ENCODE measurements at places on chromosomes 12 and 14.

DNA sequence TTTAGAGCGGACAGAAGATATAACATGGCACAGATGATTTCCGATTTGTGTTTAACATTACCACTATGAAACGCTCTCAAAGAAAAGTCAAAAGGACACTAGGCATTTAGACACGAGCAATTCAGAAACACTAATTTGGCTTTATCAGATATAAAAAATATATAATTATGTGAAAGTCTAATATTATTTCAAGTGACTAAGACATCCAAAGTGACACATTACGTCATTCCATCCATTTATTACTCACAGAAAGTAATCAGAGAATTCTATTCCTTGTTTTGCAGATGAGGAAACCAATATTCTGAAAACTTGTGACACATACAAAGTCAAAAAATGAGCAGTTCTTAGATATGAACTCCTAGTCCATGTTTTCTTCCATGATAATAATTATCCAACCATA lies 250.8 kb upstream of the USP15 start:
- no peak for DNase-seq

GRCh38 chr14:64363265-64363846 lies 24.8 kb upstream of the MTHFD1 start:
- DNase-seq, result no peak

- no peak for DNase-seq
Observed at GRCh38 chr12:4068981-4069669, 195.9 kb upstream of the PARP11 start.

- no peak for DNase-seq
Observed at GRCh38 chr14:106343626-106344025, 817.2 kb downstream of the TMEM121 start.

DNA sequence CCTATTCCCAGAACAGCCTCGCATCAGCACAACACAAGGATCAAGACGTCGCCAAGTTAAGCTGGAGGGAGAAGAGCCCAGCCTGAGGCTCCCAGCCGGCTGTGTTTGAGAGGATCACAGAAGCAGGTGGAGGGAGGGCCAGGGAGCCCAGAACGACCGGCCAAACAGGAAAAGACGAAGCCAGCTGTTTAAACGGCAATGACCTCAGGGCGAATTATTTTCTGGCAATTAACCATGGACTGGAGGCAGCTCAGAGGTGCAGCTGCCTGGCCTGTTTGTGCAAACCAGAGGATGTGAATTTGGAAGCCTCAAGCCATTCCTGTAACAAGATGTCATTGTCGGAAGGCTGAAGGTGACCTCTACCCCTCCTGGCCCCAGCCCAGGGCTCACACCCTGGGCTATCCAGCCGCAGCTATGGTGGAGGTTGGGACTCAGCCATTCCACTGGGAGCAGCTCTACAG lies 175.8 kb upstream of the PRMT8 start:
- DNase-seq, result no peak

DNA sequence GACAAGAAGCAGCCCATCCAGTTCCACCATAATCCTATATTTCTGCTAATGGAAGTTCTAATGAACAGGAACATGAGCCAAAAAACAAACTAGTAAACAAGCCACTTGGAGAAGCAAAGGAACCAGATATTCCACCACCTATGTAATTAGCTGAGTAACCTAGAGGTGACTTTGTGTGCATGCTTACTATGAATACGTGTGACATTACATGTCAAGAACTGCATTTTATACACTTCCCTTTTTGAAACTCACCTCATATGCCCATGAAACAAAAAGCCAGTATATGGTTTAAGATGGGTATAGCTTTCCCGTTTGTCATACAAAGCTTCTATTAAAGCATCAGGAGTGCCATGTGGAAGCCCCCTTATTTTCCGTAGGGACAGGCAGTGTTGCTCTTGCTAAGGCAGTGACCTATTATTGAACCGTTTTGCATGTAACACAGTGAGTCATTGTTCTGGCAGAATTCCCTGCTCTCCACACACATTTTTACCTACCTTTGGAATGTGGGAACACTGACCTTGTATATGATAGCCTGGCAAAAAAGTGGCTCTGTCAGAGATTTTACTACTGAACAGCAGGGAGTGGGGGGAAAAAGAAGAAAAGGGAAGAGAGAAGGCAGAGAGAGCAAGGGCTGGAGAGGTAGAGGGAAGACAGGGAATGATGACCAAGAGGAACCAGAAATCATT lies 34.8 kb upstream of the FRMD6 start:
- DNase-seq, result peak; percentile 26

GRCh38 chr12:66482351-66483203 lies 180.3 kb downstream of the HELB start:
- DNase-seq, result no peak

- DNase-seq, result no peak
Observed at GRCh38 chr12:68094195-68094594, 65.3 kb downstream of the IFNG start.

- no peak for DNase-seq
Observed at GRCh38 chr12:1800401-1801302, 19.7 kb upstream of the LRTM2 start.

DNA sequence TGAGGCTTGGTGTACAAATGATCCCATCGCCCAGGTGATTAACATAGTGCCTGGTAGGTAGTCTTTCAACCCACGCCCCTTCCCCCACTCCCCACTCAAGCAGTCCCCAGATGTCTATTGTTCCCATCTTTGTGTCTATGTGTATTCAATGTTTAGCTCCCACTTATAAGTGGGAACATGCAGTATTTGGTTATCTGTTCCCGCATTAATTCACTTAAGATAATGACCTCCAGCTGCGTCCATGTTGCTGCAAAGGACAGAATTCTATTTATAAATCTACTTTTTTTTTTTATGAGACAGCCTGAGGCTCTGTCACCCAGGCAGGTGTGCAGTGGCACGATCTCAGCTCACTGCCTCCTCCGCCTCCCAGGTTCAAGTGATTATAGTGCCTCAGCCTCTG lies 15.7 kb downstream of the SPX start:
- DNase-seq, result no peak

All from upper lobe of left lung (tissue), 6 donors.